Activated naive CD4-positive, alpha-beta T cell (primary cell): ENCODE measurements at places on chromosomes 7 and 10.

- no peak for DNase-seq
These were observed at the start of gene ADARB2 for GRCh38 chr10:1737222-1738061. Gene ADARB2 (minus strand): TSS chr10:1737525.

- no peak for DNase-seq
These were observed 14.3 kb downstream of the CHST3 start for GRCh38 chr10:71978476-71978875.

DNA sequence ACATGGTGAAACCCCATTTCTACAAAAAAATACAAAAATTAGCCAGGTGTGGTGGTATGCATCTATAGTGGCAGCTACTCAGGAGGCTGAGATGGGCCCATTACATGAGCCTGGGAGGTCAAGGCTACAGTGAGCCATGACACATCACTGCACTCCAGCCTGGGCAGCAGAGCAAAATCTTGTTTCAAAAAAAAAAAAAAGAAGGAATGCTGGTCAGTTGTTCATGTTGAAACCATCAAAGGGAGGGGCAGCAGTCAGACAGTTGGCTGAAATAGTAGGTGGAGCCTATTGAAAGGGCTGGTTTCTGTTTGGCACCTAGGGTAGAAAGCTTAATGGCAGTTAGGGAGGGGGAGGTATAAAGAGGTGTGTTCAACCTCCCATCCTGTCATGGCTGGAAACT lies 323.0 kb downstream of the GALNT17 start:
- no peak for DNase-seq

DNA sequence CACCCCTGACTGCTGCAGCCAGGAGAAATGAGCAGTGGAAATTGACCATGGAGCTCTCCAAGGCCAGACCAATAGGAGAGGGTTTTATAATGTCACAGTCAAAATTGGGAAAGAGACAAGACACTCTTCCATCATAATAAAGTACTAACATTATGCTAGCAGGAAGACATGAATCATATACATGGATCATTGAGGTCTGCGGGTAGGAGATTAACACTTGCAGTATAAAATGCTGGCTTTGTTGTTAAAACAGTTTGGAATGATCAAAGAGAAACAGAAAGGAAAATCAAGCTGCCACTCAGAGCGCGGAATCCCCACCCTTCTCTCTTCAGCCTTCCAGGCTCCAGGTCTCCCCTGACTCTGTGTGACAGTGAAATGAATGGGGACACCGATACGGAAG lies 53.4 kb upstream of the CALN1 start:
- no peak for DNase-seq

DNA sequence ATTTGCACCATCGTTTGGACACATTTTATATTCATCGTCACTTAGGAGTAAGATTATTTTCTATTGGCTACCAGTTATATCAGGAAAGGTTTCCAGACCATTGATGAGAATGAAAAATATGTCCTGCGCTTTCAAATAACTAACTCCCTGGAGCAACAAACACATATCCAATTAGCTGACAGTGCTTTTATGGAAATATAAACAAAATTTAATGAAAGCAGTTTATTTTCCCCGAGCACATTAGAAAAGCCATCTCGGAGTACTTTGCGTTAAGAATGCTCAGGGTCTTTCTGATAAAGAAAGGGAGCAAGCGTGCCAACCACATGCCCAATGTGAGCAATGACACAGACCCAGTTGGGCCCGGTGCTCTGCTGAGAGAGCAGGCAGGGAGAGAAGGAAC lies 85.1 kb upstream of the ZPBP start:
- DNase-seq, result no peak

DNA sequence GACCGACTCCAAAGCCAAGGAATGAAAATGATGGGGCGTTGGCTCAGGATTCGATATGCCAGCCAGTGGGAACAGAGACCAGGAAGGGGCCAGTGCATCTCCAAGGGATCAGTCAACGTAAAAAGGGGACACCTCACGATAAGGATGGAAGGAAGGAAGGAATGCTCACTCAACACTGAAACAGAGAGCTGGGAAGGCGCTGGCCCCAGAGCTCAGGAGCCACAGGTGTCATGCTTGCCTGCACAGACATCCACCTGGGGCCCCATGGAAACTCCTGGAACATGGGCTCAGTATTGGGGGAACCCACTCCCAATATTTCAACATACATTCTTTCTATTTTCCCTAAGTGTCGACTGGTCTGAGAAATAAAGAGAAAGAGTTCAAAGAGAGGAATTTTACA lies 5.3 kb downstream of the MMRN2 start:
- DNase-seq, result no peak

- no peak for DNase-seq
These were observed 5.3 kb downstream of the HOXA11 start for GRCh38 chr7:27179503-27180430.

DNA sequence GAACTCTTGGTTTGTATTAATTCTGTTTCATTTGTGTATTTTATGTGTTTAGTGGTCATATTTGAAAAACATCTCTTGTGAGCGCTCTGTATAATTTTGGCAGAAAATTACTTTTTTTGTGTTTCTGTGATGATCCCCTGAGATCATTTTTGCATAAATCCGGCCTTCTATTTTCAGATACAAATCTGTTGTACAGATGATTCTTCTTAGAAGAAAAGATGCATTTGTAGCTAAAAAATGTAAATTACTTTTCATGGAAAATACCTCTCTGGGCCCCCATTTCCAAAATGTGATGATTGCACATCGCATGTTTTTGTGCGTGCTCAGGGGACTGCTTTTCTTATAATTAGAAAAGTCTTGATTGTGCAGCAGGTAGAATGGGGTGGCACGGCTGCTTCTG lies 395.4 kb downstream of the LRMDA start:
- DNase-seq, result no peak

DNA sequence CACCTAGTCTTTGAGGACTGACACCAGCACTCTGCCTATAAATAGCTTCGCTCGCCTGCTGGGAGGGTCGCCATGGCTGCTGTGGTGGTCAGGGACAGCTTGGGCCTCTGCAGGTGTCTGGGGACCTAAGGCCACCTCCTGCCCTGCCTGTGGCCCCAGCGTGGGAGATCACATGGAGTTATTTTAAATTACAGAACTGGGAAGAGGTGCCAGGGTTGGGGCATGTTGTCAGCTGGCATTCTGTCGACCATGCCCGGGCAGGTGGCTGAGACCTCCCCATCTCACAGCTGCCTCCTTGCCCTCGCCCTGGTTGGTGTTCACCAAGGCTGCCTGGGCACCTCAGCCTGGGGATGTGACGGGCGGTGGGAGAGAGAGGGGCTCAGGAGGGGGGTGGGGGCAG lies 18.1 kb downstream of the SHH start:
- no peak for DNase-seq

DNA sequence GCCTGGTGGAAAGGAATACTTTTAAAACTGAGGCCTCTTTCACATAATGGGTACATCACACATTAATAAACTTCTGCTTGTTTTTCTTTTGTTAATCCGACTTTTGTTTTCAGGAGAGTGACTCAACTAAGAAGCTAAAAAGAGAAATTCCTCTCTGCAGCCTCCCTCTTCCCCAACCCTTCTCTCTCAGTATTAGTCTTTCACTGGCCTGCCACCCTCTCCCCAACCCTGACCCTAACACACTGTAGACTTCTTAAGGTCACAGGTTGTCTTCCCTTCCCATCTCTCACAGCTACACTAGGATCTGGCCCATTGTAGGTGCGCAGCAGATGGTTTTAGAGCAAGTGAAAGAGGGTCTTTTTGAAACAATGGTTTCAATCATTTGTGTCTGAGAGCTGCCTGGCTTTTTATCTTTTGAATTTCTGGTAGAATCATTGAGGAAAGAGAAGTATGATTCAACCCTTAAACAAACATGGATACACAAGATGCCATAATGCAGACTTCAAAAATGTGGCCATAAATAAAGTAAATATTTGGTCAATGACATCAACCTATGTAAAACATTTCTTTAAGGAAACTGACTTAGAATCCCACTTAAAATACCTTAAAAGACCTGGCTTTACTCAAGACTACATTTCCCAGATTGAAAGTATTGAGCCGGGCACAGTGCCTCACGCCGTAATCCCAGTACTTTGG lies 17.9 kb upstream of the FFAR4 start:
- no peak for DNase-seq

DNA sequence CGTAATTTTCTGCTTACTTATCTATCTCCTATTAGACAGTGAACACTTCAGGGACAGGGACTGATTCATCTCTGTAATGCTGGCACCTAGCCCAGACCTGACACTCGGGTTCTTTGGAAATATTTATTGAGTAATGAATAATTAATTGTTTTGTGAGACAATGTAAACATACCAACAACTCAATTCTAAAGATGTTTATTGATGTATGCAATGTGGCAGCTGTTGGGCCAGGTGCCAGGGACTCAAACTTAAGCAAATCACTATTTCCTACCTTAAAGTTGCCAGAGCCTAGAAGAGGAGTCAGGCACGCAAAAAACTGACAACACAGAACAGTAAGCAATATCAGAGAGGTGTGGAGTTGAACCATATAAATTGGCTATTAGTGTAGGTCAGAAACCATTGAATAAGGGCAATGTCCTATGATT lies 63.6 kb upstream of the BMPER start:
- DNase-seq, result no peak

DNA sequence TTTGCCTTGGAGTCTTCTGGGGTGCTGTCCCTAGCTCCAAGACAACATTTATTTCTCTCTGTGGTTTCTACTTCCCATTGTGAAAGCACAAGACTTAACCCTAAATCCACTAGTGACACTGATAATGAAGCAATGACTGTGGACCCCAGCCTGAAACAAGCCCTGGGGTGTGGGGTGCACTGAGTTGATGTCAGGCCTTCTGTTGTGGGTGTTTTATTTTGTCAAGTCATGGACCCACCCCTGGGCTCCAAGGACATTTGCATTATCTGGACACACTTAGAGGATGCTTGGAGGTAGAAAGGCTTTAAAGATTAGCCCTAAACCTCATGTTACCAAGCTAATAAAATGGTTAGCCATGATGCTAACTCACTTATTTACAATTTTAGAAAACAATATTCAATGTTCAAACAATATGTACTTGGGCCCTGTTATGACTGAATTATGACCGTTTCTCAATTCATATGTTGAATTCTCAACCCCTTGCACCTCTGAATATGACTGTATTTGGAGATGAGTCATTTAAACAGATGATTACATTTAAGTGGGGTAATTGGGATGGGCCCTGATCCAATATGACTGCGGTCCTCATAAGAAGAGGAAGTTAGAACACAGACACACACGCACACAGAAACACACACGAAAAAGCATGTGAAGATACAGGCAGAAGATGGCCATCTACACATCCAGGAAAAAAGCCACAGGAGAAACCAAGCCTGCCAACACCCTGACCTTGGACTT lies 137.2 kb upstream of the IGFBP3 start:
- no peak for DNase-seq

- no peak for DNase-seq
These were observed 18.8 kb downstream of the UNC5B start for GRCh38 chr10:71231206-71231605.

GRCh38 chr10:52343439-52343838 lies 29.4 kb downstream of the DKK1 start:
- no peak for DNase-seq

GRCh38 chr7:21099432-21099831 lies 312.7 kb upstream of the SP8 start:
- DNase-seq, result no peak

DNA sequence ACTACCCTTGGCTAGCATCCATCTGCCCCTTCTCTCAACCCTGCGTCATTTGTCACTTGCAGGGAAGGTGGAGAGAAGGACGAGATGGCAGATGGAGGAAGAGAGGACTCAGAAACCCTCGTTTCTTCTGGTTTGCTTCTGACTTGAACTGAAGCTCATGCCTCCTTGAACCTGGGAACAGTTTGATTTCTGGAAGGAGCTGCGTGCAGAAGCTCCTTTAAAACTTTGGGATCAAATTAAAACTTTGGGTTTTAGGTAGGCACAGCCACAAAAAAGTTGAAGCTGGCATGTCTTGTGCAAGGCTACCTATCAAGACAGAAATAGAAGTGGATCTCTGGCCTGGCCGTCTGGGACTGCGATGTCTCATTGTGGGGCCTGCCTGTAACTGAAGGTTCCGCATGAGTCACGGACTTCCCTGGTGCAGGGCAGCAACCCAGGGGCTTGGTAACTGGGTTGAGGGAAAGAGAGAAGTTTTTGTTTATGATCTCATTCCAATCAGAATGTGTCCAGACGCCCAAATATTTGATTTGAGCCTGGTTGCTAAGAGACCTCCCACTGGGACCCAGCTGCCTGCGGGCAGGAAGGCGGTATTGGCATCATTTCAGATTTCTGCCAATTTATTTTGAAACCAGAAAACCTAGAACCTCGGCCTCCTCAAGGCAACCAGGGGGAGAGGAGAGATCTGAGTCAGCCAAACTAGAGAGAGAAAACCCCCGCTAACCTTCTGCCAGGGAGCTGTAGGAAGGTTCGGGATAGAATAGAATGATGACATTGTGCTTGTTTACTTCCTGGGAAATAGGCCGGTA lies 15.8 kb upstream of the CAMK1D start:
- no peak for DNase-seq

DNA sequence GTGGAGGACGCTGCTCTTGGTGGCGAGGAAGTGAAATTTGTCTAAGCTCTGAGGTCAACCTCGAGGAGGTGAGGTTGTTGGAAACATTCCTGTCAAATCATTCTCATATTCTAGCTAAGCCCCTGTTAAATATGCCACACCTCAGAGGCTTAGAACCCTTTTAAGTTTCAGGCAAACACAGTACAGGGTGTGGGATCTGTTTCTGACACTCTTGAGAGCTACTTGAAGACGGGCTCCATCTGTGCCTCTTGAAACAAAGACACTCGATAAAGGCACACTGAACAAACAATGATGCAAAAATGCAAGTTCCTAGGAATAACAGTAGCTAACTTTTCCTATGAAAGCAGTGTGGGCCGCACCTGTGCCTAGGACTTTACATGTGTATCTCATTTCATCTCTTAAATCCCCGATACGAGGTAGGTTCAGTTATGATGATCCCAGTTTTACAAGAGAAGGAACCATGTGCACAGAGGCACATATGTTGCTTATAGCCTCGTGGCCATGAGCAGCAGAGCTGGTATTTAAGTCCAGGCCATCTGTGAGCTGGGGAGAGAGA lies 299.2 kb downstream of the CCDC3 start:
- no peak for DNase-seq

DNA sequence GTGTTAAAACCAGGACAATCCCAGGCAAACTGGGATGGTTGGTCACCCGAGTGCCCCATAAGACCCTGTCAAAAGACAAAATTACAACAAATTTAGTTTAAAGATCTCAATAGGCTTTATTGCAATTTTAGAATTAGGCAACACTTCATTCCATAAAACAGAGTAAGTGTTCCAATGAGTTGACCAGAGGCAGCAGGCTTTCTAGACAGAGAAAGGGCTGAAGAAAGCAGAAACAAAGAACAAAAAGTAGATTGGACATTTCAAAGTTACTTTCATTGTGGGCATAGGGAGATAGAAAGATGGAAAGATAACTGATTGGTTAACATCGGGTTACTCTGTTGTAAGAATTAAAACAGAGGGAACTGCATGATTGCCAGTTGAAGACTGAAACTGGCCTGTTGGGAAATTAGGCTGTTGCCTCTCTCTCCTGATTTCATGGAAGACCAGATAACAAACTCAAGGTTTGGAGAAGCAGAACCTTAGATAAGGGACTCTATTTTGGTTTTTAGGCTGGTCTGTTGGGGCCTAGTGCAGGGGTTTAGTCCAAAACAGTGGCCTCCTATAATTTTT lies 36.3 kb downstream of the ENTPD1 start:
- DNase-seq, result no peak
